ENCODE measurements at places on chromosomes 12 and 14. TPM values are rescaled to one million over a fixed set of nuclear protein-coding genes. Genes with fewer than 3 reads are reported as not detected.

- H3K4me3 ChIP-seq = no peak overlapping the region
- H3K27ac ChIP-seq = no peak overlapping the region
- no peaks in the 10 kb centered on the region for H3K27me3 ChIP-seq
- H3K4me1 ChIP-seq = no peaks in the 10 kb centered on the region
These were observed 129.0 kb upstream of the MED13L start for GRCh38 chr12:116406529-116406928.

- H3K4me3 ChIP-seq = no peak overlapping the region
- no peaks in the 10 kb centered on the region for H3K4me1 ChIP-seq
- no peaks in the 10 kb centered on the region for H3K27me3 ChIP-seq
- H3K27ac ChIP-seq = no peak overlapping the region
- DNase-seq = no peak
- no peaks in the 10 kb centered on the region for H3K36me3 ChIP-seq
These were observed 708.6 kb upstream of the TMEM132C start for GRCh38 chr12:127558361-127558760.

DNA sequence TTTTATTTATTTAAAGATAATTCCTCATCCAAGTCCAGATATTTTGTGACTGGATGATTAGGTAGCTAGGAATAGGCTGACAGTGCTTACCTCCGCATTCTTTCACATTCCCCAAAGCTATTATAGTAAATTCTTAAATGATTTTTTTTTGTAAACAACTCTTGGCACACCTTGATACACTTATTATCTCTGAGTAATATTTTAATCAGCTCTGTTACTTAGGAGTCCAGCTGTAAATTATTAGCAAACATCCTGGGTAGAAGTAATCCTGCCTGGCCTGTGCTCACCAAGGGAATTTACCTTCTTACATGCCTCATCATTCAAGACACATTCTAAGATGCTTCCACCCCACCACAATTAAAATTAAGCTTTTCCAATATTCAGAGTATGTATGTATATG, 186.1 kb downstream of the SLC2A13 start:
- H3K27ac ChIP-seq = no peak overlapping the region
- DNase-seq = no peak
- H3K36me3 ChIP-seq = no peaks in the 10 kb centered on the region
- no peaks in the 10 kb centered on the region for H3K4me1 ChIP-seq
- no peaks in the 10 kb centered on the region for H3K27me3 ChIP-seq
- no peak overlapping the region for H3K4me3 ChIP-seq

GRCh38 chr12:81888106-81888740, 129.1 kb upstream of the PPFIA2 start:
- H3K27ac ChIP-seq = no peak overlapping the region
- H3K36me3 ChIP-seq = no peaks in the 10 kb centered on the region
- no peaks in the 10 kb centered on the region for H3K4me1 ChIP-seq
- H3K27me3 ChIP-seq = no peaks in the 10 kb centered on the region

- H3K4me1 ChIP-seq = no peaks in the 10 kb centered on the region
- no peak overlapping the region for H3K4me3 ChIP-seq
- H3K36me3 ChIP-seq = no peaks in the 10 kb centered on the region
- DNase-seq = no peak
- no peaks in the 10 kb centered on the region for H3K27me3 ChIP-seq
These were observed 107.5 kb upstream of the CPNE8 start for GRCh38 chr12:39012870-39013269.

- H3K36me3 ChIP-seq = no peaks in the 10 kb centered on the region
- H3K27ac ChIP-seq = no peak overlapping the region
- no peak for DNase-seq
- H3K27me3 ChIP-seq = no peaks in the 10 kb centered on the region
These were observed 31.2 kb downstream of the TAS2R7 start for GRCh38 chr12:10771132-10771733.

DNA sequence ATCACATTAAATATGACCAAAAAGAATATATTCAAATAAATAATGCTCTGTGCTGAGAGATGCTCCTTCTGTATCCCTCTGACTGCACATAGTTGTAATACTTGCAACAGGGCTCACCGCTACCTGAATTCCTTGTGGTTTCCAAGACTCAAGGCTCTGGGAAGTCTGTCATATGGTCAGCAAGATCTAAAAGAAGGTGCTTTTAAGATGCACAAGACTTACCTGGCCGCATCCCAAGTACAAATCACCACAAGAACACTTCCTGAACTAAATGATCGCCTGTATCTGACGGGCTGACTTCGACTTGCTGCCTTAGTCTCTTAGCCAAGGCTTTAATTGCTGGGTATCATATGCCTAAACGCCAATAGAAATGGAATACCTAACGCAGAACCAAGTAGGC, 67.2 kb downstream of the HECTD4 start:
- no peak overlapping the region for H3K27ac ChIP-seq
- DNase-seq = no peak
- no peaks in the 10 kb centered on the region for H3K27me3 ChIP-seq
- no peaks in the 10 kb centered on the region for H3K4me1 ChIP-seq
- H3K36me3 ChIP-seq = no peaks in the 10 kb centered on the region

GRCh38 chr12:43132291-43132690, 419.7 kb downstream of the ADAMTS20 start:
- no peak for DNase-seq
- no peaks in the 10 kb centered on the region for H3K4me1 ChIP-seq
- H3K4me3 ChIP-seq = no peak overlapping the region
- no peak overlapping the region for H3K27ac ChIP-seq

DNA sequence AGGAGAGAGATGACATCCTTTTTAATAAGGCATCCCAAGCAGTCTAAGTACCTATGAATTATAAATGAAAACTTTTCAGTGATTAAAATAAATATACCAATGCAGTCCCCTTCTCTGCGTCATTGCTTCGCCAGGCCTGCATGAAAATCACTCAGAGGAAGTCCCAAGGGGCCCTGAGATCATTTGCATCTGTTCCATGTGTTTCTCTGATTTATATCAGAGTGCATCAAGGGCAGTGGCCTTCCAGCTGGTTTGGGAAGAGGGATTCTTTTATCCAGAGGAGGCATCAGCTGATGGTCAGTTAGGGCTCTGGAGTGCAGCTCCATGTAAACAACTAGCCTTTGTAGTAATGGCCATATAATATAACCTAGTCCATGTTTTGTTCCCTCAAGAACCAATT, 210.1 kb downstream of the RGS6 start:
- H3K4me3 ChIP-seq = no peak overlapping the region
- no peaks in the 10 kb centered on the region for H3K4me1 ChIP-seq
- no peaks in the 10 kb centered on the region for H3K36me3 ChIP-seq
- no peaks in the 10 kb centered on the region for H3K27me3 ChIP-seq
- no peak overlapping the region for H3K27ac ChIP-seq
- no peak for DNase-seq

GRCh38 chr12:59453475-59453874, 142.4 kb upstream of the SLC16A7 start:
- no peak for DNase-seq
- H3K27me3 ChIP-seq = no peaks in the 10 kb centered on the region
- H3K36me3 ChIP-seq = no peaks in the 10 kb centered on the region

GRCh38 chr14:104681689-104682074, 7.7 kb upstream of the INF2 start:
- peaks cover 45% of the 10 kb centered on the region for H3K4me1 ChIP-seq
- H3K27me3 ChIP-seq = no peaks in the 10 kb centered on the region
- no peak overlapping the region for H3K4me3 ChIP-seq
- H3K27ac ChIP-seq = peak overlapping the region; percentile 35
- DNase-seq = peak; percentile 79

The RPS26 gene
- polyA plus RNA-seq = 197 TPM

The KRT72 gene
- 85.0 TPM for polyA plus RNA-seq

The HECTD4 gene
- polyA plus RNA-seq = 49.6 TPM
